ENCODE measurements at places on chromosomes 6 and 20.

DNA sequence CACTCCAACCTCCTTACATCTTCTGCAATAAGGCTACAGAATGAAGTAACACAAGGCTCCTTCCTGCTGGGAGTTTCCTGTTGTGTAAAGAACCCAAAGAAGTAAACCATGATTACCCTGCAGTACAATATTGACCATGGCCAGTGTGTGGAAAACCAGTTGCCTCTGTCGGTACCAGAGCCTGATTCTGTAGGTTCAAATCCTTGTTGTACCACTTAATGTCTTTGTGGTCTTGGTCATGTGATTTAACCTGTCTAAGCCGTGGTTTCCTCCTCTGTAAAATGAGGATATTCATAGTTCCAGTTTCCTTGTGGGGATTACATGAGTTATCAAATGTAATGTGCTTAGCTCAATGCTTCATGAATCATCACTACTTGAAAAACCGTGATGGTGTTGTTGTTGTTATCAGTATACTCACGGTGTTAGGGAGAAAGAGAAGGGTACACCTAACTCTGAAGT, 60.3 kb upstream of the PRELID3B start:
- DNase-seq, result no peak

DNA sequence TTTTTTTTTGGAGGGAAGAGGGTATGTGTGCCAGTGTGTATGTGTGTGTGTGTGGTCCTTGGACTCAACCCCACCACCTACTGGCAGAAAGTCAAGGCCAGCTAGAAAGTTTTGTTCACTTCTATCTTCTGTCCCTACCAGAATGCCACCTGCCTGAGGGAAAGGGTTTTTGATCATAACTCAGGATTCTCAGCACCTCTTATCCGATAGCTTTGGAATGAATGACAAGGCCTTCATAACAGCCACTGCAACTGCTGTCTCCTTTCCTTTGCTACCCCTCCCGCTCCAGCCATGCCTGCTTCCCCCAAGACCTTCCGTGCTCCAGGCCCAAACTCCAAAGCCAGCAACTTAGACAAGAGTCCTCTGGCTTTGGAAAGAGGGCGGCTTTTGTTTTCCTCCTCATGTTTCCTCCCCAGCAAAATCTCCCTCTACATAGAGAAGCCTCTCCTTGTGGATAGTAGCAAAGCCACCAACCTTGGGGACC, 18.7 kb downstream of the BTN3A1 start:
- peak; percentile 7 for DNase-seq

DNA sequence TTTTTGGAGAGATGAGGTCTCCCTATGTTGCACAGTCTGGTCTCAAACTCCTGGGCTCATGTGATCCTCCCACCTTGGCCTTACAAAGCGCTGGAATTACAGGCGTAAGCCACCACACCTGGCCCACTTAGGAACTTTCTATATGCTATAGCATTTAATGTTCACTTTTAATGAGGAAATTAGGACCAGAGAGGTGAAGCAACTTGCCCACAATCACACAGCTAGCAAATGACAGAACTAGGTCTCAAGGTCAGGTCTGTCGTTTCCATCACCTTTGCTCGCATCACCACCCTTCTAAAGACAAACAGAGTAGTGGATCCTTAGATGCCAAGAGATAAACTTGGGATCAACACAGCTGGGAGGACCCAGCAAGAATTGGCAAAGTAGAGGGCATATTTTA, 381.7 kb downstream of the CD83 start:
- no peak for DNase-seq

GRCh38 chr6:7673063-7673536, 52.8 kb upstream of the BMP6 start:
- no peak for DNase-seq

GRCh38 chr6:22113026-22113766, 183.6 kb downstream of the PRL start:
- no peak for DNase-seq

DNA sequence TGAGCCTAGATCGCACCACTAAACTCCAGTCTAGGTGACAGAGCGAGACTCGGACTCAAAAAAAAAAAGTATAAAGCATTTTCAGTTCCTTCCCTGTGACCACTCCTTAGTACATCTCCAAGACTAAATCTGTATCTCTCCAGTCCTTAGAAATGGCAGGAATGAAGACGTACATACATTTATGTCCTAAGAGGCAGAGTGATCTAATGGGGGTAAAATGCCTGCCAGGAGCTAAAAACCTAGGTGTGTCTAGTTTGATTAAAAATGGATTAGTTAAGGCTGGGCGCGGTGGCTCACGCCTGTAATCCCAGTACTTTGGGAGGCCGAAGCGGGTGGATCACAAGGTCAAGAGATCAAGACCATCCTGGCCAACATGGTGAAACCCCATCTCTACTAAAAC, 70.4 kb downstream of the ALDH5A1 start:
- no peak for DNase-seq

GRCh38 chr6:166202321-166202733, 34.7 kb upstream of the TBXT start:
- no peak for DNase-seq
